Activated CD4-positive, alpha-beta T cell treated with anti-CD3 and anti-CD28 coated beads, Interleukin-2, amount 50 U/mL, for 24 hours (primary cell): ENCODE measurements at places on chromosomes 13 and 19.

GRCh38 chr13:50805805-50806204 is 37.7 kb downstream of the DLEU7 start:
- no peak for DNase-seq

DNA sequence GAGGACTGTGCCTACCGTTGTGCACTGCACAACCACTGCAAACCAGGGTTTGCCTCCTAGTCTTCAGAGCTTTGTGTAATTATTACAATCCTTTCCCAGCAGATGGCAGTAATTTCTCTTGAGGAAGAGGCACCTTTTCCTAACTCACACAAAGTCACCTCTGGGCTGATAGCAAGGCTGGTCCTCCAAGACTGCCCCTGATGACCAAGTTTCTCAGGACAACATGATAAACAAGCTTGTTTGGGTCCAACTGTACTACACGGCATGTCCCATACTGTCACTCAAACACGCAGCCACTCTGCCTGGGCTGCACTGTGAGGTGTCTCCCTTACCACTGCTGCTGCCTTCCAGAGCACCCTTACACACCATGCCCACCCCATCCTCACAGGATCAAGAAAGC is 39.3 kb downstream of the RFXAP start:
- no peak for DNase-seq

GRCh38 chr19:571566-571974 is 826 bp upstream of the BSG start:
- DNase-seq: no peak

DNA sequence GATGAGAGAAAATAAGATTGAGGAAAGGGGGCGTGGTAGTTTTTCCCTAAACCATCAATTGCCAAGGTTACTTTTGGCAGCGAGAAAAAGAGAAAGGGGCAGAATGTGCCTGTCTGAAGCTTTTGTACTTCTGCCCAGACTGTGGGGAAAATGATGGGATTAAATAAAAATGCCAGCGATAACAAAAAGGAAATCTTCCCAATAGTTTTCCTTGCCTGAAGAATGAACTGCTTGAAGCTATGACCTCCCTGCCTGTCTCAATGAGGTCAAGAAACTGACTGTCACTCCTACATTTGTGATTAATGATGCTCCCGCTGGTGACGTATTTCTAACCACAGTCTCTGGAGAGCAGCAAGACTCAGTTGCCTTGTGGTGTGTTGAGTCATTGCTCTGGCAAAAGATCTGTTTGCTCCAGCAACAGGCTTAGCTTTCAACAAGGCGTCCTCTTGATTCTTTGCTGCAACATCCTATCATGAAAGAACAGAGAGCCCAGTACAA is 1051.5 kb downstream of the DIAPH3 start:
- no peak for DNase-seq

GRCh38 chr13:61277088-61277487 is 138.6 kb downstream of the PCDH20 start:
- no peak for DNase-seq

DNA sequence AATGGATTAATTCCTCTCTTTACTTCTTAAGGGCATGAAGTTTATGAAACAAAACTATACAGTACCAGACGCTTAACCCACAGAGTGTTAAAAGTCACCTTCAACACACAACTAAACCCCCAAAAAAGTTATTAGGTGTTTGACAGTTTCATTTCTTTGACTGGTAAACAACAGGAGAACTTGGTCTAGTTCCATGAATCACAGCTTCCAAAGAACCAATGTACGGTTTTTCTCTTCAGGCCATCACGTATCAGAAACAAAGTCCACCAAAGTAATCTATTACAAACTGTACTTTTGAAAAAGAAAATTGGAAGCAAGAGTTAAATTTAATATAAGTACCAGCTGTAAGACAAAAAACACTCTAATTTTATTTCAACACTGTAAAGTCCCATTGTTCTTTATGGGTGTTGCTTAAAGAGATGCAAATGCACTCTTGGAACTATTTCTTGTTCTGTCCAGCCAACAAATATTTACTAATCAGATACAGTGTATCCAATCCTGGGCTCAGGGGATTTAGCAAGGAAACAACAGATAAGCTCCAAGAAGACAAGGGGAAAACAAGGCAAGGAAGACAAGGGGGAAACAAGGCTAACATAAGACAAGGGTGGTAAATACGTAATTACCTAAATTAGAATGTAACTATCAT is 149.2 kb downstream of the ABCC4 start:
- no peak for DNase-seq

DNA sequence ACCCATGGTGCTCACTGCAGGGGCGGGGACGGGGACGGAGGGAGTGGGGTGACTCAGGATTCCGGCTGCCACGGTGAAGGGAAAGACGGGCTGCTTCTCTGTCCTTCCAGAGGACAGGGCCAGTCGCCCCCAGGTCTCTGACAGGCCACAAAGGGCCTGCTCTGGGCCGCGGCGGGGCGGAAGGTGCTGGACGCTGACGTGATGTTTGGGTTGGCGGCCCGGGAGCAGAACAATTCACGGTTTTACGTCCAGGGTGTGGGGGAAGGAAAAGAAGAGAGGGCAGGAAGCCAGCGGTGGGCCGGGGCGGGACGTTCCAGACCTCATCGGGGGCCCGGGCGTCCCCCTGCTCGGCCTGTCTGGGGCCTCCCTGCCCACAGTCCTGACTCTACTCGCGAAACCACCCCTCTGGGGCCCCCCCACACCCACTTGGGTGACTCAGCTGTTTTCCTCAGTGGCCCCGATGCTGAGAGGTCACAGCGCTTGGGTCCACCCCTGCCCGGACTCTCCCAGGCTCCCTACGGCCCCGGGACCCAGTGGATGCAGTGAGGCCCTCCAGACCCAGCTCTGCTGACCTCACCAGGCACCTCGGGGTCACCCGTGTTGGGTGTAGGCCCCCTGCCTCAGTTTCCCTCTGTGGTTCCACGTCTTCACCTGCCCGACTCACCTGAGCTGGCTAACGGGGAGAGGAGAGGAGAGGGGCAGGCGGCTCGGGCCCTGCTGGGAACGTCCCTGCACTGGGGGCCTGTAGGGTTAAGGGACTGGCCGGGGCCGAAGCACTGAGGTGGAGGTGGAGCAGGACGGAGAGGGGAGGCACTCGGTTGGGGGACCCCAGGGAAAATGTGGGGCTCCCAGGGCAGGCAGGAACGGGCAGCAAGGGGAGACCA is 29.2 kb downstream of the PIP5K1C start:
- DNase-seq: no peak

- no peak for DNase-seq
Measured at GRCh38 chr13:97259798-97260714, 37.9 kb downstream of the MBNL2 start.

DNA sequence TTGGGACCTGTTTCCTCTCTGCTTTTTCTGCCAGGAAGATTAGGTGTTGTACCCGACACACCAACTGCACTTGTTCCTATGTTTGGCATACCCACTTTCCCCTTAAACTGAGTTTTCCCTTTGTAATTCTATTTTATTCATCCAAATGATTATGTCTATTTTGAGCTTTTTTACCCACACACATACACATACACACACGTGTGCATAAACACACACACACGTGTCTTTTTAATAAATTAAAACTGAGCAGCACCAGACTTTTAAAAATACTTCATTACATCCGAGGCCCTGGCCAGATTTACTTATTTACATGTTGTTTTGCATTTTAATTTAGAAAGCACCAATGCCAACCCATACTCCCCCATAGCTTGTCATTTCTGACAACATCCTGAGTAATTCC is 350.0 kb downstream of the DNAJC15 start:
- no peak for DNase-seq

DNA sequence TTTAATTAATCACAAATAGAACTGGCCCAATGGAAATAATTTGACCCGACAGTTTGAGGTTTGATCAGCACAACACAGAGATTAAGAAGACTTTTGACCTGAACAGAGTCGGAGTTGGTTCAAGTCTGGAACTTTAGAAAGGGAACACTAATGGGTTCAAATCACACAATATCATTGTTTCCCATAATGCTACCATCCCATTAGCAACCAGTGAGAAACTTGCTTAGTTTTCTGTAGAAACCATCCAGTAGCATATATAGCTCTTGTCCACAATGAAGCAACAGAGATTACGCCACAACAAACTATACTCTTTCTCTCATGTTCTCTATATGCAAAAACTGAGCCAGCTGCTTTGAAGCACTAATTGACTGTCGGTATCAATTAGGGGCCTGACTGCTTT is 376.9 kb upstream of the SPRY2 start:
- no peak for DNase-seq

GRCh38 chr13:112457485-112457884 is 81.3 kb downstream of the SPACA7 start:
- no peak for DNase-seq
